Lung microvascular endothelial cell (primary cell): ENCODE measurements at places on chromosomes 7 and 10. TPM values are rescaled to one million over a fixed set of nuclear protein-coding genes. Genes with fewer than 3 reads are reported as not detected.

- DNase-seq, result no peak
Measured at GRCh38 chr7:41241641-41242040, 461.2 kb downstream of the INHBA start.

- DNase-seq, result no peak
Measured at GRCh38 chr7:72326365-72326764, 85.8 kb downstream of the CALN1 start.

GRCh38 chr7:127884066-127884559 is 147.1 kb downstream of the LRRC4 start:
- DNase-seq, result no peak

The POLL gene
- 5.0 and 6.3 TPM in 2 replicates for total RNA-seq

DNA sequence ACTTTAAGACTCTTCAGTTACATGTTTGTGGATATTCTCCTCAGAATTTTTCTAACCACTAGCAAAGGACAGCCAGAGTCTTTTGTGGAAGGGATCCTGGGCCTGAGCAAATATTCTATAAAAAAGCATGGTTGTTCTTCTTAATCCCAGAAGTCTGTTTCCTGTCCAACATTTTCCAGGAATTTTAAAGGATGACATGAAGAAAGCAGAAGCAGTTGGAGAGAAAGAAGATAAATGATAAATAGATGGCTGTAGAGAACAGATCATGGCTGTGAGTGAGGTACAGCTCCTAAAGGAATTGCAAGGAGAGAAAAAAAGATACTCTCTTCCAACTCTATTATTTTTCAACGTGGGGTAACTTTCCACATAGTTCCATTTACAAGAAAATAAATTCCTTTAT is 91.8 kb upstream of the STEAP4 start:
- DNase-seq, result no peak

- no peak for DNase-seq
Measured at GRCh38 chr7:1985936-1986335, 246.8 kb downstream of the MAD1L1 start.

DNA sequence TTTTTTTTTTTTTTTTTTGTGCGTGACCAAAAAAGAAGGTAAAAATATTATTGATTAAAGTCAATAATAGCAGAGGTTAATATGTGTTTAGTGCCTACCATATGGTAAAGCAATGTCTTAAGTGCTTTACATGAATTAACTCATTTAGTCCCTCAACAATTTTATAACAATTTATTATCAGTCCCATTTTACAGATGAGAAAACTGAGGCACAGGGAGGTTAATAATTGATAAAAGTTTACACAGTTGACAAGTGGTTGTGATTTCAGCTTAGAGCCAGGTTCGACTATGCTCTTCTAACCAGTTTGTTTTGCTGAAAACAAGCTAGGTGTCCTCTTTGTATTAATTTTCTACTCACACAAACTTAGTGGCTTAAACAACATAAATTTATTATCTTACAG is 67.0 kb downstream of the EXOC4 start:
- no peak for DNase-seq

The NME8 gene
- not detected in 2 replicates for total RNA-seq

DNA sequence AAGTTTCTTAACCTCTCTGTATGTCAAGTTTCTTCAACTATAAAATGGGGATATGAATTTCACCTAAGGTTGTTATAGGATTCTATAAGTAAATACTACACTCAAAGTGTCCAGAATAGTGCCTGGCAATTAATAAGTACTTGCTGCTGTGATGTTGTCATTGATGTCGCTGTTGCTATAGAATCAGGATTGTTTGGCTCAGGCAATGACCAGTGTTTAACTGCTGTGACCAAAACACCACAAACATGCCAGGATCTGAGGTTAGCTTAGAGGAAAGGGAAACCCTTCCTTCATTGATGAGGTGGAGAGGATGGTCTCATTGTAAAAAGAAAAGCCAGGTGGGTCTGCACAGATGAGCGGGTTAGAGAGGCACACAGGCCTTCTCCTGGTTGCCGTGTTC is 223.1 kb upstream of the INHBA start:
- no peak for DNase-seq

DNA sequence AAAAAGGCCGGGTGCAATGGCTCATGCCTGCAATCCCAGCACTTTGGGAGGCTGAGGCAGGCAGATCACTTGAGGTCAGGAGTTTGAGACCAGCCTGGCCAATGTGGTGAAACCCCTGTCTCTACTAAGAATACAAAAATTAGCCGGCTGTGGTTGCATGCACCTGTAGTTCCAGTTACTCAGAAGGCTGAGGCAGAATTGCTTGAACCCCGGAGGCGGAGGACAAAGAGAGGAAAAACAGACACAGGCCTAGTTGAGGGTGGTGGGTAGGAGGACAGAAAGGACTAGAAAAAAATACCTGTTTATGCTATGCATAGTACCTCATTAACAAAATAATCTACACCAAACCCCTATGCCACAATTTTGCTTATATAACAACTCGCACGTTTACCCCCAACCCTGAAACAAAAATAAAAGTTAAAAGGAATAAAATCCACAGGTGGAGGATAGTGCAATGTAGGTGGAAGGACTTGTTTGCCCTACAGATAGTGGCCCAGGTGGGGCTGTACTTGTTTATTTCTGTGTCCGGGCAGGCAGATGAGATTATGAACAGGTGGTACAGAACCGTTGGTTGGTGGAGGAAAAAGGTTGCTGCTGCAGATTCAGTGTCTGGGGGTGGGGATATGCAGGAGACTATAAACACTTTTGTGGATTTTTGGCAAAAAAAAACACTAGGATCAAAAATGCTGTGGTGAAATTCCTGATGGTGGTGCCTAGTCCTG is 5.1 kb downstream of the ZNF680 start:
- no peak for DNase-seq

- no peak for DNase-seq
Measured at GRCh38 chr7:74031403-74032190, 3.6 kb downstream of the ELN start.

- DNase-seq, result no peak
Measured at GRCh38 chr10:89100680-89101079, 106.4 kb downstream of the CH25H start.

DNA sequence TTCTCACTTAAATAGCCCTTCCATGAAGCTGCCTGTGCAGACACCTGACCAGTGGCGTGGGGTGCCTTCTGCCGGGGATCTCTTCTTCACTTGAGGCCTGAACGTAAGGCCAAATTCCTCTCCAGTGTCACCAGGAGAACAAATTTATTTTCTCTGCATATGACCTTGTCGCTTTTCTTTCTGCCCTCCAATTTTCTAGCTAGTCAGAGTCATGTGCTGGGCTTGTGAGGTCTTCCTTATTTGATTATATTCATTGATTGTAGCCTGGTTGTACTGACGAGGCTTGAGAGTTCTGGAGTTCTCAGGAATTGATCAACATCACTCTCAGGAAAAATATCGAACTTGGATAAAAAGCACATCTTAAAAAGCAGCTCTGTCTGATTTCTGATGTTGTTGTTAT is 255.7 kb downstream of the BUB3 start:
- DNase-seq, result no peak

DNA sequence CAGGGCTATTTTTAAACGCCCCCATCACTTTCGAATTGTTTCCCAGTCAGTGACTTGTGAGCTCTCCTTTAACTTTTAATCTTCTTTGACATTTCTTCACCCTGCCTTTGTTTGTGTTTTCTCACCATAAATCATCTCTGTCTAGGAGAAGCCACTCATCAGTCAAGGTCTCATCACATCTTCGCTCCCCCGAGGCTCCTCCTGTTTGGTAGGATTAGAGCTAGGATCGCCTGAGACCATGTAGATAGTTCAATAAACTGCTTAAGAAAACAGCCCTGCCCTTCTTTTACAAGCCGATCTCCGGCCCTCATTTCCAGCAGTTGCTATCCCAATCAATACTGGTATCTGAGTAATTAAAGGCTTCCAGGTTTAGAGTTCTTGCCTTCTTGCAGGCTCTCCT is 472.8 kb upstream of the ADARB2 start:
- no peak for DNase-seq

- no peak for DNase-seq
Measured at GRCh38 chr7:88328787-88329186, 22.1 kb upstream of the STEAP4 start.

GRCh38 chr7:116588641-116589594 is 64.1 kb downstream of the CAV1 start:
- DNase-seq, result peak; percentile 80

DNA sequence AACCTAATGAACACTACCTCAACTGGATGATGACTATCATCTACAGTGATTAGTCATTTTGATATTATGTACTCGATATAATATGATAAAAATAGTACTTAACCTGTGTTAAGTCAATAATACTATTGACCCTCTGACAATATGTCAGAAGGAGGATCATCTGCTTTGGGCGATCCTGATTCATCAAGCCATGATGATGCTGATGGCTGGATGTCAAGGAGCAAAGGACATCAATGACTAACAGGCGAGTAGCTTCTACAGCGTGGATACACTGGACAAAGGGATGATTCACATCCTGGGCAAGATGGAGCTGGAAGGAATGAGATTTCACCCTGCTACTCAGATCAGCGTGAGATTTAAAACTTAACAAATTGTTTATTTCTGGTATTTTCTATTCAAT is 94.4 kb upstream of the SKAP2 start:
- DNase-seq, result peak; percentile 24

- DNase-seq, result peak; percentile 64
Measured at GRCh38 chr7:17030559-17030958, 148.8 kb upstream of the AGR3 start.

- peak; percentile 57 for DNase-seq
Measured at GRCh38 chr7:32476816-32477648, 13.1 kb downstream of the LSM5 start.

The A1CF gene
- not detected in 2 replicates for total RNA-seq

The SPDYE1 gene
- not detected in 2 replicates for total RNA-seq

DNA sequence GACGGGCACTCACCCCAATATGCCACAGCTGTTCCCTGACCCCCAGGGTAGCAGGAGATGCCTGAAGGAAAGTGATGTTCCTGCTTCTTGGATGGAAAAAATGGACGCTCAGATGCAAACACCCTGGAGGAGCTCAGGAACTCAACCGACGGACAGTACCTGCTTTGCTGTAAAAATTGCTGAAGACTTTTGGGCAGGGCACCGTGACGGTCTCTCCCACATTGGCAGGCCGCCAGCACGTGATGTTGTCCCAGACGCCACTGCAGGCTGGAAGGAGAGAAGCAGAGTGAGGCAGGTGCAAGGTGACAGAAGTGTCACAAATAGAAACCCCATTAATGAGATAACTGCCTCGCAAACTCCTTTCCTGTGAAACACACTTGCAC is 35.0 kb downstream of the VIPR2 start:
- no peak for DNase-seq

DNA sequence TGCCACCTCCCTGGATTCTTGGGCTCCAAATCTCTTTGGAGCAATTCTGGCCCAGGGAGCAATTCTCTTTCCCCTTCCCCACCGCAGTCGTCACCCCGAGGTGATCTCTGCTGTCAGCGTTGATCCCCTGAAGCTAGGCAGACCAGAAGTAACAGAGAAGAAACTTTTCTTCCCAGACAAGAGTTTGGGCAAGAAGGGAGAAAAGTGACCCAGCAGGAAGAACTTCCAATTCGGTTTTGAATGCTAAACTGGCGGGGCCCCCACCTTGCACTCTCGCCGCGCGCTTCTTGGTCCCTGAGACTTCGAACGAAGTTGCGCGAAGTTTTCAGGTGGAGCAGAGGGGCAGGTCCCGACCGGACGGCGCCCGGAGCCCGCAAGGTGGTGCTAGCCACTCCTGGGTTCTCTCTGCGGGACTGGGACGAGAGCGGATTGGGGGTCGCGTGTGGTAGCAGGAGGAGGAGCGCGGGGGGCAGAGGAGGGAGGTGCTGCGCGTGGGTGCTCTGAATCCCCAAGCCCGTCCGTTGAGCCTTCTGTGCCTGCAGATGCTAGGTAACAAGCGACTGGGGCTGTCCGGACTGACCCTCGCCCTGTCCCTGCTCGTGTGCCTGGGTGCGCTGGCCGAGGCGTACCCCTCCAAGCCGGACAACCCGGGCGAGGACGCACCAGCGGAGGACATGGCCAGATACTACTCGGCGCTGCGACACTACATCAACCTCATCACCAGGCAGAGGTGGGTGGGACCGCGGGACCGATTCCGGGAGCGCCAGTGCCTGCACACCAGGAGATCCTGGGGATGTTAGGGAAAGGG is 913 bp downstream of the NPY start:
- DNase-seq, result no peak

- no peak for DNase-seq
Measured at GRCh38 chr7:101676956-101677355, 47.9 kb upstream of the MYL10 start.

DNA sequence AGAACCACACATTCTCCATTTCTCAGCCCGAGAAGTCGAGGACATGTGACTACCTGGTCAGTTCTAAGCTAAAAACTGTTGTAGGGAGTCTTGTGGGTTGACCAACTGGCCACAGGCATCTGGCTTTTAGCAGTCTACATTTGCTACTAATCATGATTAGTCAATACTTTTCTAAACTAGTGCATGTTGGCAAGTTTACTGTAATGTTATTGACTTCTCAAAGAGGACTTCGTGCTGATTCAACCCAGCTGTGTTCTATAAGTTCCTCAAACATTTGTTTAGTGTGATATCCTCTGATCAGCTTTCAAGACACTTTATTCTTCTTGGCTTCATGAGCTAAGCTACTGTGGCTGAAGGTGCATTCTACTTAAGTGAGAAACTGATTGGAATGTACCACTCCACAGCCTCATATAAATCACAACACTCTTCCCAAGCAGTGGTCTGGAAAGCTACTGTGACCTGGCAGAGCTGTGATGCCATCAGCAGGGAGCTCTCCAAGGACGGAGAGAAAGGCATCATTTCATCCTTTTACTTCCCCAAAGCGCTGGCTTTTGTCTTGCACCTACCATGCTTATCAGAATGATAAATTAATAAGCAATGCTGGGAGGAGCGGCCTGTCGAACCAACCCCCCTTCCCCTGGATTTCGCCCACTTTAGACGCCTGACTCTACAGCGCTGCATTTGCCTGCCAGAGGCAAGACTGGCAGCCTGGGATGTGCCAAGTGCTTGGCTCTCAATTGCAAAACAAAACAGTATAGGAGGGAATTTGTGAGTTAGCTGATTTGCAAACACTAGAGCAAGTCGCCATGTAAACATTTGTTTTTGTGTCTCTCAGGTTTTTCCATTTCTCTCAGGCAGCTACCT is 206.7 kb upstream of the PLXNA4 start:
- DNase-seq, result no peak

DNA sequence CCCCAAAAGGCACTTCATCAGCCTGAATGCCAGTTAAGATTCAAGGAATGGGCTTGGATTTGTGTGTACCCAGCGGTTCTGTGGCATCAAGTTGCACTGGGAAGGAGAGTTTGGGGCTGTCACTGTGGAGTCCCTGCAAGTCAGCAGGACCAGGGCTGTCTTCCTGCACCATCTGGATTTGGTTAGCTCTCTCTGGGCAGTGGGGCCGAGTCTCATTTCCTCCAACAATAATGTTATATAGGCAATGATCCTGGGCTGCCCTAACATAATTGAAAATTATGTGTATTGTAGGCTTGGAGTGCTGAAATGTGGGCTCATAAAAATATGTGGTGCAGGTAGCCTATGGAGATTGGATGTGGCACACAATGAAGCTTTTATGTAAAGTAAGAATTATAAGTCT is 87.2 kb downstream of the TCF7L2 start:
- DNase-seq, result no peak

- DNase-seq, result no peak
Measured at GRCh38 chr10:47165168-47165710, 134.8 kb upstream of the GDF10 start.

The C10orf67 gene
- total RNA-seq, result not detected in 2 replicates

The TAS2R4 gene
- 0.22 and 0.40 TPM in 2 replicates for total RNA-seq

The OR6V1 gene
- not detected in 2 replicates for total RNA-seq

The CDCA7L gene
- 35.7 and 44.4 TPM in 2 replicates for total RNA-seq

The SEMA3E gene
- total RNA-seq, result under 0.01 and 0.20 TPM in 2 replicates

The FGL2 gene
- total RNA-seq, result under 0.01 and 0.20 TPM in 2 replicates
